AG08395 (cell line): ENCODE measurements at places on chromosomes 4 and X.

DNA sequence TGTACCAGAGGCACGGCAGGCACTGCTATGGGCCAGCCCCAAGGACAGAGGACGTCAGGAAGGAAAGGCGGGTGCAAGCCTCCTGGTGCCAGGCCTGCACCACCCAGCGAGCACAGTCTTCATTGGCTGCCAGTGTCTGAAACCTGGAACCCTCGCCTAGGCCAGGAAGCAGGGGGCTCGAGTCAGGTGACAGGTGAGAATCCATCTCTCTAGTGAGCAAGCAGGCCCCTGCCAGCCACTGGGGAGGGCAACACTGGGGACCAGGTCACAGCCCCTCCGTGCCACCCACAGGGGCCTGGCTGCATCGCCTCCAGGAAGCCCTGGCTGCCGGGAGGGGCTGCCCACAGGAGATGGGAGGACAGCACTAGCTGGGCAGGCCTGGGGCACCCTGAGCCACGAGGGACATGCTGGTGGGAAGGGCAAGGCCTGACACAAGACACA is 6.9 kb upstream of the HAUS3 start:
- DNase-seq, result no peak

DNA sequence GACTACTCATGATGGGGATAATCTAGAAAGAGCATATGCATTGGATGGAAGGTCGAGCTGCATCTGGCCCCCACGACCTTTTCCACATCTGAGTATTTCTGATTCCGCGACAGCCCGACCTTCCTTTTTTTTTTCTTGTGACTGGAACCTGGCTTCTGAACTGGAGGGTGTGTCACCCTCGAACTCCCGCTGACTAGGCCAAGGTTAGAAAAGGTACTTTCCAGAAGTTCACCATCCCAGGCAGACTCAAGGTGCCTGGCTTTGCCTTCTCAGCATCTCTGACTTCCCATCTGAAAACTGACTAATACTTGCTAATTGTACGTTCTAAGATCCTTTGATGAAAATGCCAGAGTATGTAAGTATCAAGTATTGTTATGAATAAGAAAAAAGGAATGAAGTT is 49.3 kb upstream of the CD40LG start:
- no peak for DNase-seq

- DNase-seq, result peak; percentile 51
These were observed 17.0 kb upstream of the TMEM144 start for GRCh38 chr4:158193171-158193749.

- no peak for DNase-seq
These were observed 20.3 kb upstream of the PAPSS1 start for GRCh38 chr4:107740381-107740780.

DNA sequence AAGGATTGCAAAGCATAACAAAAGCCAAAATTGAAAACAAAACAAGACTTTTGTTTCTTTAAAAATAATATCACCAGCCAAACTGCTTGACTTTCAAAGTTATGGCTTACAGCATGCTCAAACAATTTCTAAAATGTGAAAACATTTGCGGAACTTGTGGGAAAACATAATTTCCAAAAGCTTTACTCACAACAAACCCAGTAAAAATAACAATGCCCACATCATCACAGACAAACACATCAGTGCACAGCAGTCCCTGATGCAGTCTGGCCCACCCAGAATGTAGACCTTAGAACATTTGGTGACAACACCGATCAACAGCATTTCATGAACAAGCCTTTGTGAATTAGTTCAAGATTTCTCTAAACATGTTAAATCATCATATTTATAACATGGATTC is 98.9 kb downstream of the ARHGAP6 start:
- peak; percentile 7 for DNase-seq

- no peak for DNase-seq
These were observed 343.9 kb upstream of the NOCT start for GRCh38 chr4:138671606-138672084.
